Calu3 (cell line): ENCODE measurements at places on chromosomes 12 and 14. TPM values are rescaled to one million over a fixed set of nuclear protein-coding genes. Genes with fewer than 3 reads are reported as not detected.

GRCh38 chr12:108724054-108724889, 7.0 kb downstream of the CORO1C start:
- no peak for DNase-seq
- peaks cover 52% of the 10 kb centered on the region for H3K36me3 ChIP-seq
- H3K4me1 ChIP-seq, result peaks cover 81% of the 10 kb centered on the region

GRCh38 chr14:60514378-60514740, 5.4 kb downstream of the SIX6 start:
- H3K4me1 ChIP-seq, result no peaks in the 10 kb centered on the region
- no peak for DNase-seq
- peaks cover 51% of the 10 kb centered on the region for H3K27me3 ChIP-seq
- peak overlapping the region; percentile 74 for H3K4me3 ChIP-seq

The GCH1 gene
- total RNA-seq, result 6.8 and 8.0 TPM in 2 replicates

GRCh38 chr12:101604132-101604531, 9.4 kb downstream of the MYBPC1 start:
- H3K27ac ChIP-seq, result peak overlapping the region; percentile 63
- H3K4me1 ChIP-seq, result peaks cover 52% of the 10 kb centered on the region
- DNase-seq, result no peak
- no peaks in the 10 kb centered on the region for H3K27me3 ChIP-seq
- H3K4me3 ChIP-seq, result no peak overlapping the region

The KRT5 gene
- 0.32 and 1.3 TPM in 2 replicates for total RNA-seq

DNA sequence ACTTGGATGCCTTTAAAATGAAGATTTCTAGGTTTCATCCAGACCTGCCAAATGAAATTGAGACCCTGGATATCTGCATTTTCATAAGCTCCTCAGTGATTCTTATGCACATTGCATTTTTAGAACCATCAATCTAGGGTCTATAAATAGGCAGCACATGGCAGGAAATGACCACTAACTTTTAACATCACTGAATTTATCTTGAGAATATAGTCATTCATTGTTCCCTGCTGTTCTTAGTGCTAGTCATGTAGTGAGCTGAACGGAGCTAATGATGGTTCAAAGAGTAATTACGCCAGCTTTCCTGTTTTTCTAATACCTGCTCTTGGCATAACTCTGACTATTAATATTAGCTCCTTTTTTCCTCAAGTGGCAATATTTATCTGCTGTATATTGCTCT, 91.6 kb downstream of the TPH2 start:
- H3K36me3 ChIP-seq, result no peaks in the 10 kb centered on the region
- no peaks in the 10 kb centered on the region for H3K27me3 ChIP-seq
- no peak overlapping the region for H3K27ac ChIP-seq
- no peak for DNase-seq
- H3K4me1 ChIP-seq, result peaks cover 10% of the 10 kb centered on the region

The STYK1 gene
- 8.4 and 10.7 TPM in 2 replicates for total RNA-seq

The SDR9C7 gene
- not detected in 2 replicates for total RNA-seq

DNA sequence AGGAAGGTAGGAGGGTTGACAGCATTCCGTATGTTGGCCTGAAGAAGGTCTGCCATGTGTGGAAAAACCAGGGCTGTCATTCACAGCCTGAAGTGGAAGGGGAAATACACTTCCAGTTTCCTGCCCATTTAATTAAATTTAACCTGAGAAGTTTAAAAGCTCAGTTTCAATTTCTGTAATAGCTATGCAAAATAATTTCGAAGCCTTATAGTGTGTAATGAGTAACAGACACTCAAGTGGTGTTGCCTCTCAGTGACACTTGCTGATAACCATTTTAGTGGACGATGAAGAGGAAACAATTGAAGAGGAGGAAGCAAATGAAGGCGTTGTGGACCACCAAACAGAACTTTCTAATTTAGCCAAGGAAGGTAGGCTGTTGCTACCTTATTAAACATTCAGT, 44.8 kb downstream of the EP400 start:
- peaks cover 15% of the 10 kb centered on the region for H3K36me3 ChIP-seq
- H3K4me3 ChIP-seq, result no peak overlapping the region
- no peak for DNase-seq
- no peak overlapping the region for H3K27ac ChIP-seq
- H3K4me1 ChIP-seq, result no peaks in the 10 kb centered on the region
- no peaks in the 10 kb centered on the region for H3K27me3 ChIP-seq

DNA sequence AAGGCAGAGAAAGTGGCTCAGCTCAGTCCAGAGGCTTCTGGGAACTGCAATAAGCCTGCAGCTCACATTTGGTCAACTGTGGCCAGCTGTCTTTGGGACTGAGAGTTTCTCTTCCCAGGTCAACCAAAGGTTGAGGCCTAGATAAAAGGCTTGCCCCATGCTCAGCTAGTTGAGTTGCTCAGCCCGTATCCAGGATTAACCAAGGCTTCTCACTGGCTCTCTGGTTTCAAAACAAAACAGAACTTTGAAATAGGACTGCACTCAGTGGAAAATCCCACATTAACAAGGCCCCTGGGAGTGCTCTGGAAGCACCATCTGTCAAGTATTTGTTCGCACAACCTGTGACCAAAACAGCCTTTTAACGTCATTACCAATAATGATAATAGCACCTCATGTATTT, 40.3 kb upstream of the NUAK1 start:
- H3K4me3 ChIP-seq, result no peak overlapping the region
- H3K27ac ChIP-seq, result no peak overlapping the region
- peaks cover 12% of the 10 kb centered on the region for H3K27me3 ChIP-seq

GRCh38 chr14:60514741-60515491, 6.0 kb downstream of the SIX6 start:
- peak overlapping the region; percentile 74 for H3K4me3 ChIP-seq
- H3K4me1 ChIP-seq, result no peaks in the 10 kb centered on the region
- DNase-seq, result peak; percentile 59
- peaks cover 13% of the 10 kb centered on the region for H3K36me3 ChIP-seq

The IFNG-AS1 gene
- not detected in 2 replicates for total RNA-seq

The MUCL1 gene
- total RNA-seq, result not detected in 2 replicates

The EPYC gene
- not detected in 2 replicates for total RNA-seq

The CIT gene
- total RNA-seq, result 72.4 and 82.3 TPM in 2 replicates

The SDSL gene
- total RNA-seq, result 19.9 and 25.5 TPM in 2 replicates

DNA sequence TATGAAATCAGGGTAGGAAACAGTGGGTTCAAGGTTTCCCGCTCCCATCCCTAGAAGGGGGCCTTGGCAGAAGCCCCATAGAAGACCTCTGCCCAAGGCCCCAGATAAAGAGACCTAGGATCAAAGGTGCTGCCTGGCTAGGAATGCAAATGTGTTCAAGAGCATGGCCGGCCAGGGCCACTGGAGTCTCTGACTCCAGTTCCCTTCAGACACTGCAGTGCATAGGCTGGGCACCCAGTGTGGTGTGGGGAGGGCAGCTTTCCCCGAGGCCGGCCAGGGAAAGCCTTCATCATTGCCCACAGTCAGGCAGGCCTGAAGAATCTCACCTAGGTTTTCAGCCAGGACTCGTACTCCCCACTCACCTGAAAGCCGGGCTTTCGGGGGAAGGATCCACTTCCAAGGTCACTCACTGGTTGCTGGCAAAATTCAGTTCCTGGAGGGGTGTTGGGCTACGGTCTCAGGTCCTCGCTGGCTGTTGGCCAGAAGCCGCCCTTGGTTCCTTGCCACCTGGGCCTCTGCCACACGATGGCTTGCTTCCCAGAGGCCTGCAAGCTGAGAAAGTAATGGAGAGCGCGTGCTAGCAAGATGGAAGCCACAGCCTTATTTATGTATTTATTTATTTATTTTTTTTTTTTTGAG, 9.7 kb upstream of the PEBP1 start:
- no peak overlapping the region for H3K4me3 ChIP-seq
- peaks cover 1% of the 10 kb centered on the region for H3K4me1 ChIP-seq
- no peak overlapping the region for H3K27ac ChIP-seq

GRCh38 chr12:96421014-96421413, 20.8 kb upstream of the CDK17 start:
- H3K27ac ChIP-seq, result no peak overlapping the region
- no peak overlapping the region for H3K4me3 ChIP-seq
- H3K36me3 ChIP-seq, result peaks cover 4% of the 10 kb centered on the region
- DNase-seq, result no peak
- H3K27me3 ChIP-seq, result no peaks in the 10 kb centered on the region

DNA sequence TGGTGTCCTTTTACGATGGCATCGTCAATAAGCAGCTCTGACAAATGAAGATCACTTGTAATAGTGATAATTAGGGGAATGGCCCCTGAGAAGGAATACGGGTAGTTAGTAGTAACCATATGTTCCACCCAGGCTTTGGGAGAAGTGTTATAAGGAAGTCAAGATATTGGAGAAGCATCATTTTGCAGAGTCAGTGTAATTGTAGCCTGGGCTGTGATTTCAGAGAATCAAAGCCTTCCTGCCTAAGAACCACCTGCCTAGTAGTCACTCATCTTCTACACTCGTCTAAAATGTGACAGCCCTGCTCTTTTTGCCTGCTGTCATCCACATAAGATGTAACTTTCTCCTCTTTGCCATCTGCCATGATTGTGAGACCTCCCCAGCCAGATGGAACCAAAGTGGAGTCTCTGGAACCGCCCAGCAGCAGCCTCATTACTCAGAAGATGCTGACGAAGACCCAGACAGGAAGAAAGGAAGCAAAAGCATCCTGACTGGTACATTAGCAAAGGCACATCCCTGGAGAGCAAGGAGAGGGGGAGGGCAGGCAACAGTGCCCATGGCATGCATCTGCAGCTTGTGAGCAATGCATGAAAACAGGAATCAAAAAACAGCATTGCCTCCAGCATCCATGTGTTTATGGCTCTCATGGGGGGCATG, 12.6 kb upstream of the EDDM3A start:
- no peak for DNase-seq
- H3K36me3 ChIP-seq, result no peaks in the 10 kb centered on the region
- no peaks in the 10 kb centered on the region for H3K27me3 ChIP-seq

- H3K4me3 ChIP-seq, result no peak overlapping the region
- DNase-seq, result no peak
- H3K27me3 ChIP-seq, result no peaks in the 10 kb centered on the region
- no peaks in the 10 kb centered on the region for H3K4me1 ChIP-seq
Observed at GRCh38 chr14:98498019-98498885, 773.7 kb downstream of the BCL11B start.
